ENCODE measurements at places on chromosomes 5 and 9. TPM values are rescaled to one million over a fixed set of nuclear protein-coding genes. Genes with fewer than 3 reads are reported as not detected.

The PTPN3 gene
- 3.6 TPM for total RNA-seq

DNA sequence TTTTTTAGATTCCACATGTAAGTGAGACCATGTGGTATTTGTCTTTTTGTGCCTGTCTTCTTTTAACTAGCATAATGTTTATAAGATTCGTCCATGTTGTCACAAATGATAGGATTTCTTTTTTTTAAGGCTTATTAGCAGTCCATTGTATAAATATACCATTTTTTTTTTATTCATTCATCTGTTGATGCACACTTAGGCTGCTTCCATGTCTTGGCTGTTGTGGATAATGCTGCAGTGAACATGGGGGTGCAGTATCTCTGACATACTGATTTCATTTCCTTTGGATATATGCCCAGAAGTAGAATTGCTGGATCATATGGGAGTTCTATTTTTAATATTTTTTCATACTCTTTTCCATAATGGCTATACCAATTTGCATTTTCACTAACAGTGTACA lies 48.7 kb downstream of the KIAA1958 start:
- no peaks in the 10 kb centered on the region for H3K27me3 ChIP-seq
- peak overlapping the region; percentile 43 for H3K27ac ChIP-seq
- no peaks in the 10 kb centered on the region for H3K4me1 ChIP-seq
- H3K4me3 ChIP-seq, result no peak overlapping the region
- DNase-seq, result no peak

The RFESD gene
- total RNA-seq, result 4.2 TPM

The FAM219A gene
- total RNA-seq, result 16.3 TPM

GRCh38 chr5:97525780-97526179 lies 342.7 kb upstream of the RIOK2 start:
- no peaks in the 10 kb centered on the region for H3K36me3 ChIP-seq
- no peak overlapping the region for H3K4me3 ChIP-seq
- no peak for DNase-seq
- H3K27me3 ChIP-seq, result peaks cover 2% of the 10 kb centered on the region

The WHRN gene
- 2.1 TPM for total RNA-seq

The FRRS1L gene
- not detected for total RNA-seq

GRCh38 chr5:179767496-179768100 lies 26.2 kb upstream of the LTC4S start:
- peaks cover 42% of the 10 kb centered on the region for H3K36me3 ChIP-seq
- no peak for DNase-seq
- no peaks in the 10 kb centered on the region for H3K27me3 ChIP-seq
- no peak overlapping the region for H3K4me3 ChIP-seq
- H3K4me1 ChIP-seq, result peaks cover 18% of the 10 kb centered on the region
- H3K27ac ChIP-seq, result no peak overlapping the region

The CD14 gene
- total RNA-seq, result 0.31 TPM

The PITX1 gene
- 0.78 TPM for total RNA-seq

- DNase-seq, result no peak
- H3K27ac ChIP-seq, result no peak overlapping the region
- H3K4me3 ChIP-seq, result no peak overlapping the region
- no peaks in the 10 kb centered on the region for H3K4me1 ChIP-seq
- no peaks in the 10 kb centered on the region for H3K27me3 ChIP-seq
Measured at GRCh38 chr5:109318455-109319108, 91.2 kb downstream of the PJA2 start.

Measured in activated CD4-positive, alpha-beta T cell treated with anti-CD3 and anti-CD28 coated beads, Interleukin-2, amount 10 ng/mL, durations not matched to agents 24 days and 14 days (primary cell).